Skeletal muscle cell (primary cell): ENCODE measurements at places on chromosomes 5 and 9.

- no peak for DNase-seq
Observed at GRCh38 chr5:10563945-10564837, at the start of gene ANKRD33B. ANKRD33B (plus strand) TSS chr5:10564070; CDS start chr5:10564468, 398 bp downstream.

DNA sequence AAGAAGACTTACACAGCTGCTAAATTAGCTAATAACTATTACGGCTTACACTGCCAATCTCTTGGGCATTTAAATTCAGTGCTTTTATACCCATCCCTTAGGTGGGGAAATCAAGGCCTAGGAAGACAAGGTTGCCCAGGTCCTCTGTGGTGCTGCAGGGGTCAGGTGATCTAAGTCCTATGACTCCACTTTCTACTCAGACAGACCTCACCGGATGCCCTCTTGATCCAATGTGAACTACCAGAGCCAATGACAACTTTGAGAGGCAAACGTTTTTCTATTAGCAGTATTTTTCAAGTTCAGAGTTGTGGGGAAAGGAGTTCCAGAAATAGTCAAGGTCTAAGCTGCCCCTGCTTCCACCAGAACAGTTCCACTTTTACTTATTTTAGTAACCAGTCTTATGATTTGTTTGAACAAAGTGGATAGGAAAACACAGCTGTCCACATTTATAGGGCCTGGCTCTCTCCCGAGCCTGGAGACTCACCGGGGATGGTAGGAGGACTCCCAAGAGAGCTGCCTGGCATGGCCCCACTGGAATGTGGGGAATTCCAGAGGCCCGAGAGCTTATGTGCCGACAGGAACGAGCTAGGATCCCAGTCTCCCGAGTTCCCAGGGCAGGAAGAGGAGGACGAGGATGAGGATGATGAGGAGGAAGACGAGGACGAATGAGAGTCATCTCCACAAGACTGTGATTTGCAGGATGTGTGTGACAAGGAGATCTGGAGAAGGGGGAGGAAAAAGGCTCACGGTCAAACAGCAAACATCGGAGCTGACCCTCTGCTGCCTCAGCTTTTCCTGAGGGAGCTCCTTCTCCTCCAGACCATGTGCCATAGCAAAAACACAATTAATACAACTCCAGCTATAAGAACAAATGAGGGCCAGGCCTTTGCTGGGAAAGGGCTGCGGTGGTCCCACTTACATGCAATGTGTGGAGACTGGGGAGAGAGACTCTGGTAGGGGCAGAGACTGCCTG, 16.7 kb downstream of the FAM193B start:
- peak; percentile 69 for DNase-seq

GRCh38 chr9:110820381-110820780, 151.8 kb downstream of the MUSK start:
- DNase-seq = no peak

- DNase-seq = no peak
Observed at GRCh38 chr5:112646139-112646936, 91.3 kb upstream of the APC start.

DNA sequence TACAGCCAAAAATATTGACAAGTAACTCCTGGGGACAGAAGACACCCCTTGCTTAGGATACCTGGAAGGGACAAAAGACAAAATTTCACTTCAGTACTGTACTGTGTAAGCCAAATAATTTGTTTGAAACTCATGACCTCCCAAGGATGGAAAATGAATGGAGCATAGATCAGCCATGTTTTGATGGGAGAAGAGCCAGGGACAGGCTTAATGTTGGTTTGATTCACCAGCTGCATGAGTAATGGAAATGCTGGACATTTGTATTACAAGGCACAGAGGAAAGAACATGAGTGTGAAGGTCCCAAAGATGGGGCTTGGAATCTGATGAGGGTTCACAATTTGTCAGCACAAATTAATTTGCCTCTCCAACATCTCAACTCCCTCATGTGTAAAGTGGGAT, 122.8 kb downstream of the ENC1 start:
- DNase-seq = peak; percentile 76

GRCh38 chr5:125006011-125006685, 259.7 kb upstream of the ZNF608 start:
- DNase-seq = no peak

GRCh38 chr5:116772152-116772501, 197.5 kb upstream of the SEMA6A start:
- no peak for DNase-seq

GRCh38 chr9:90515510-90515909, 127.1 kb downstream of the DIRAS2 start:
- DNase-seq = no peak

DNA sequence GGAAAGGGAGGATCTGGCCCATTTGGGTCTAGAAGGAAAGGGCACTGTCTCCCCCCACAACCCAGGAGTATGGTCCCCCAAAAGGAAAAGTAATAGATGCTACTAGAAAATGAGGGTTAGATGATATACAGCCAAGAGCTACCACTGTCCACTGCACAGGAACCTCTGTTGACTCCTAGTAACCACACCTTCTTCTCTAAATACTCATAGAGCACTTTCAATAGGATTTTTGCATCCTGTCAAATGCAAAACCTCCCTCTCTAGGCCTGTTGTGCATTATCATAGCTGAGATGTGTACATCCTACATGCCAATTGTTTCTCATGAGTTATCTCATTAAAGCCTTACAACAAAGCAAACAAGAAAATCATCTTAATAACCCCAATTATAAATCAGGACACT, 66.8 kb downstream of the THBS4 start:
- no peak for DNase-seq
